ENCODE measurements at places on chromosomes 2 and 18. TPM values are rescaled to one million over a fixed set of nuclear protein-coding genes. Genes with fewer than 3 reads are reported as not detected.

DNA sequence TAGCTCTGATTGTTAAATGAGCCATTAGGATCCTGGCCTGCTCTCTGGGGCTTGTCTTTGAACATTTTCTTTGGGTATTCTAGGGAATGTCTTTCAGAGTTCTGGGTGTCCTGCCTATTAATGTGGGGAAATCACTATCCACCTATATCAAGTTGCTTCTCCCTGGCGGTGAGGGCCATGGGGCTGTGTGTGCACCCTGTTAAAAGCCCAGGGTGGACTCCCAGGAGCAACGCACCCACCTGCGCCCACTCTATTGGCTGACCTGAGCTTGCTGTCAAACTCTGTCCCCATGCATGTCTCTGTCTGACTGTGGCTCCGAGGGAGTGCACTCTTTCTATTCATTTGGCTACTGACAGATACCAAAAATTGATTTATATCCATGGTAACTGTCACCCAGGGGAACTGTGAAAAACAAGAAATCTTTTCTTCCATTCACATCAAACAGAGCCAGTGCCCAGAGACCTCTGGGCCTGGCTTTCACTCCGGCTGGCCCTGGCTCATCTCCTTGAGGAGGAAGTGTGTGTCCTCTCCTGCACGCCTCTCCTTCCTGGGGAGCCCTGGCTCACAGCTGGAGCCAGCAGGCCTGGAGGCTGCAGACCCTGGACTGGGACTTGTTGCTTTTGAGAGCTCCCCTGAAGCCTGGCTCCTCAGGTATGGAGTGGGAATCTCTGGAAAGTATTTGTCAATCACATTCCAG is 10.5 kb upstream of the TOGARAM2 start:
- DNase-seq, result no peak

- no peak for DNase-seq
These were observed 843.6 kb downstream of the TRIB2 start for GRCh38 chr2:13560322-13560721.

NEU2 gene
- total RNA-seq, result not detected

DNA sequence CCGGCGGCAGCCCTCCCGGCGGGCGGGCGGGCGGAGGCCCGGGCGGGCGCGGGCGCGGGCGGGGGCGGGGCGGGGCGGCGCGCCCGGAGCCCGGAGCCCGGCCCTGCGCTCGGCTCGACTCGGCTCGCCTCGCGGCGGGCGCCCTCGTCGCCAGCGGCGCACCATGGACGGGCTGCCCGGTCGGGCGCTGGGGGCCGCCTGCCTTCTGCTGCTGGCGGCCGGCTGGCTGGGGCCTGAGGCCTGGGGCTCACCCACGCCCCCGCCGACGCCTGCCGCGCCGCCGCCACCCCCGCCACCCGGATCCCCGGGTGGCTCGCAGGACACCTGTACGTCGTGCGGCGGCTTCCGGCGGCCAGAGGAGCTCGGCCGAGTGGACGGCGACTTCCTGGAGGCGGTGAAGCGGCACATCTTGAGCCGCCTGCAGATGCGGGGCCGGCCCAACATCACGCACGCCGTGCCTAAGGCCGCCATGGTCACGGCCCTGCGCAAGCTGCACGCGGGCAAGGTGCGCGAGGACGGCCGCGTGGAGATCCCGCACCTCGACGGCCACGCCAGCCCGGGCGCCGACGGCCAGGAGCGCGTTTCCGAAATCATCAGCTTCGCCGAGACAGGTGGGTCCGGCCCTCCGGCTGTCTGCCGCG is at the start of gene INHBB:
Gene INHBB (plus strand): TSS at position 111 of the 641 bp plus-strand sequence. CDS start 53 bp downstream, at position 164.
- no peak for DNase-seq

FBXO41 gene
- 1.7 TPM for total RNA-seq

GRCh38 chr2:30393510-30393909 is 53.5 kb upstream of the LCLAT1 start:
- DNase-seq, result no peak

DNA sequence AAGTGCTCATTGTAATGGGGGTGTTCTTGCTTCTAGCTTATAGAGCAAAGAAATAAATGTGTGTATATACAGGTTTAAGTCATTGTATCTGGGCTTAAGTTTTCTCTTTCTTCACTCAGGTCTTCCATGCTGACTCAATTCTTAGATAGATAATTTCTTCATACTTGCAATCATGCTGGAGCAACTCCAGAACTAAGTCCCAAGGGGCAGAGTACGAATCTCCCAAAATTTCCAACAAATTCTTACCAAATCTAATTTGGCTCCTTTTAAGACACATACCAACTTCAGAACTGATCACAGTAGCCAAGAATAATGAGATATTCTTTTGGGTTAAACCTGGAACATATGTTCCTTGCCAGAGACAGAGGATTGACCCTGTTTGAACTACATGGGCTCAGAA is 4.3 kb upstream of the SPAG16 start:
- no peak for DNase-seq

DNA sequence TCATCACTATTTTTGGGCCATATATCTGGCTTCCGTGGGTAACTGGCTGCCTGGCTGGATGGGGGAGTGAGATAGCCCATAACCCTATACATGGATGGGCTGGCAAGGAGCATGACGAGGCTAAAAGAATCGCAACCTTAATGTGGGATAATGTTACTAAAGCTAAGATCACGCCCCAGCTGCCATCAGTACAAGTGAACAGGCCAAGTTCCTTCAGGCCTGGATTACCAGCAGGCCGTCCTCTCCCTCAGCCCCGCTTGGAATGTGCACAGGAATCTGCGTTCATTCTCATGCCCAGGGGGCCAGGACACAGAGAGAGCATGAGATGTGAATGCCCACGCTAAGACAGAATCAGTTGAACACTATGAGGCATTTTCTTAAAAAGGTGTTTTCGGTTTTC is 34.7 kb downstream of the RMC1 start:
- no peak for DNase-seq

DNA sequence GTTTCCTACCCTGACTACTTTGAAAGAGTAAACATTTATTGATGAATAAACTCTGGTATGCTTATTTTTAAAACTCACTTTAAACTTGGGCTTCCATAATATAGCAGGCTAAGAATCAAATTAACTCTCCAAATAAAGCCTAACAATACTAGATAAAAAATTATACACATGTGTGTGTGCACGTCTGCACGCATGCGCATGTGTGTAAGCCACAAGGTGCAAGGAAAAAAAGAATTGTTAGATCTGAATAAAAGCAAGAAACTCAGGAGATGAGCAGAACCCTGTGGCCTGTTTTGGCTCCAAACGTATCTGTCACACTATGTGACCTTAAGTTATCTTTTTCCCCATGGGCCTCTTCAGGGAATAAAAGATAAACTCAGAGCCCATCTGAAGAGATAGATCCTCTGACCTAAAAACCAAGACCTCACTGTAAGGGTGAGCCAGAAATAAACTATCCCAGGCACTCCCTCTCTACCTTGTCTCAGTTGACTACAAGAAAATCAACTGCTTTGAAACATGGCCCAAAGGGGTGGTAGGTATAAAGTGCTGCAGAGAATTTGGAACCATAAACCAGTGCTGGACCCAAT is 6.3 kb downstream of the HDHD2 start:
- DNase-seq, result no peak

- peak; percentile 18 for DNase-seq
These were observed 58.0 kb upstream of the ITSN2 start for GRCh38 chr2:24418166-24418841.

- no peak for DNase-seq
These were observed 571.2 kb upstream of the TNP1 start for GRCh38 chr2:217430916-217431576.

GRCh38 chr18:55547705-55548056 is 40.3 kb downstream of the TCF4 start:
- DNase-seq, result no peak

COBLL1 gene
- total RNA-seq, result 21.1 TPM

- DNase-seq, result peak; percentile 91
These were observed 96.8 kb downstream of the VAPA start for GRCh38 chr18:10010611-10011015.

GRCh38 chr2:147232225-147232669 is 612.6 kb upstream of the ACVR2A start:
- DNase-seq, result no peak

DNA sequence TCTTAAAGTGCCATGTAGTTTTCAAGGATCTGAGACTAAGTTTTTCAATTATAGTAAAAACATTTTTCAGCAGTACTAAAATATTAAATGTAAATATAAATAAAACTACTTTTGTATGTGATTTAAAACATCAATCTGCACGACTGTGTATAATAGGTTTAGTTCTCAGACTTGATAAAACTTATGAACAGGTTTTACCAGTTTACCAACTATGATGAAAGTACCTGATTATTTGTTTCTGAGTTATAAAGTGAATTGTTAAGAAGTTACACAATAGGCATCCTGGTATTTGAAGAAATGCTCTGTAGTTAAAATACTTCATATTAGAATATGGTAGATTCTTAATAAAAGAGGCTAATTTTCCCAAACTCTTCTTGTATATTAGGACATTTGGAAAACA is 14.8 kb downstream of the RELCH start:
- DNase-seq, result no peak

DNA sequence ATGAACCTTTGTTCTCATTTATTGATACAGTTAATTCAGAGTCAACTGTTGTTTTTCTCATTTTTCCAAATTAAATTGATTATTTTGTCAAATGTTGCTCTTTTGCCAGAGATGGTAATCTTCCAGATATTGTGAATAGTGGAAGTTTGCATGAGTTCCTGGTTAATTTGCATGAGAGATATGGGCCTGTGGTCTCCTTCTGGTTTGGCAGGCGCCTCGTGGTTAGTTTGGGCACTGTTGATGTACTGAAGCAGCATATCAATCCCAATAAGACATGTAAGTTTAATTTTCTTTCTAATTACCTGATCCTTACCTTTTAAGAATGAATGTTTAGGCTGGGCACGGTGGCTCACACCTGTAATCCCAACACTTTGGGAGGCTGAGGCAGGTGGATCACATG is 7.8 kb downstream of the CYP20A1 start:
- no peak for DNase-seq

MALL gene
- 27.4 TPM for total RNA-seq

DNA sequence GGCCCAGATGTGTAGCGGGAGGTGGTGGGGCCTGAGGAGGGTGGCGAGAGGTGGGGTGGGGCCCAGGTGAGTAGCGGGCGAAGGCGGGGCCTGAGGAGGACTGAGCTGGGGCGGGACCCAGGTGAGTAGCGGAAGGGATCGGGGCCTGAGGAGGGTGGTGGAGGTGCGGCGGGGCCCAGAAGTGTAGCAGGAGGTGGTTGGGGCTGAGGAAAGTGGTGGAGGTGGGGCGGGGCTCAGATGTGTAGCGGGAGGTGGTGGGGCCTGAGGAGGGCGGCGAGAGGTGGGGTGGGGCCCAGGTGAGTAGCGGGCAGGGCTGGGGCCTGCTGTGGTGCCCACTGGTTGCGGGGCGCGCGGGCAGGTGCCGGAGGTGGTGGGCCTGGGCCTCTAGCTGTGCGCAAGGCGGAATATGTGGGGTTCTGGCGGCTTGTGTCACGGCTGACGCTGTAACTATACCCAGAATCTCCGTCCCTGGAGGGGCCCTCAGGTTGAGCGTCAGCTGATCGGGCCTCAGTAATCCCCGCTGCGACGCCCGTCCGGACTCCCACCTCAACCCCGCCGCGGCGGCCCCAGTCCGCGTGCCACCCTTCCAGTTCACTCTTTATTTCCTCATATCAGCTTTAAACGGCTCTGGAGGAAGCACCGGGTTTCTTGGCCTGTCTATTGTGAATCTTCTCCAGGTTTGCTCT is 866 bp upstream of the SF3B6 start:
- no peak for DNase-seq

FBXO36 gene
- total RNA-seq, result 1.3 TPM

RUFY4 gene
- total RNA-seq, result 0.12 TPM

GRCh38 chr18:9418047-9418690 is 57.1 kb upstream of the RALBP1 start:
- peak; percentile 30 for DNase-seq

DNA sequence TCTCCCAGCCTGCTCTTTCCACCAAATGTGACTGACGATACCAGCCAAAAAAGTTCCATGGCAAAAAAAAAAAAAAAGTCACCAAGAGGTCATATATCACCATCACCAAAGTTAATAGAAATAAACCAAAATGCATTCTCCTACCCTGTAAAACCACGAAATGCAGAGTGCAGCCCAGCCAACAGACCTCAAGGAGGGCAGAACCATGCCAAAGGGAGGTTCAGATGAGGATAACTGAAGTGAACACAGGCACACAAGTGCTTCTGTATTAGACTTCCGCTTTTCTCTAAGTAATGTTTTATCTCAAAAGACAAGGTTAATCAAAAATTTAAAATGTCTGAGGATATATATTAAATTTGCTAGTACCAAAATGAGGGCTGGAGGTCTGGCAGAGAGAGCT is 5.5 kb downstream of the SERPINE2 start:
- DNase-seq, result no peak

DNA sequence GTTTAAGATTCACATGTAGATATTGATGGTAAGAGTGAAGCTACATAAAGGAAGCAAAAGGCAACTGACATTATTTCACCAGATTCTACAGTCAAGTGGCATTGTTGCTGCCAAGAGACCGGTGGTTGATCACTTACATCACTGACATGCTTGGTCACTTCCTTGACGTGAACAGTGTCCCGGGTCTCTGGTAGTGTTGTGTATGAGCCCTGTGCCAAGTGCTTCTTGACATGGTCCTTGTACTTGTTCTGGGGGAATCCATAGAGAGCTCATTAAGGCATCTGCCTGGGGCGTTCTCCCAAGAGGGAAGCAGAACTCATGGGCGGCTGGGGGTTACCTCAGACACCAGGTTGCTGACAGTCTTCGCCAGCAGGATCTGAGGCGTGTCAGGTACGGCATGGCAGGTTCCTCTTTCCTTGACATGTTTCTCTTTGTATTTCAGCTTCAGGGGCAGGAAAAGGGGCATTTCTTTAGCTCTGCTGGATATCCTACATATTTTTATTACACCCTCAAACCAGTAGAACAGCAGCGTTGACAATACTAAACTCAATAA is 116.2 kb downstream of the RIF1 start:
- DNase-seq, result no peak

C2orf15 gene
- total RNA-seq, result not detected
